SJSA1 (cell line): ENCODE measurements at places on chromosomes 12 and 14. TPM values are rescaled to one million over a fixed set of nuclear protein-coding genes. Genes with fewer than 3 reads are reported as not detected.

LYZ gene
- not detected in 2 replicates for total RNA-seq

CIDEB gene
- not detected in 2 replicates for total RNA-seq

KRT74 gene
- total RNA-seq = not detected in 2 replicates

RESF1 gene
- total RNA-seq = 16.3 and 21.0 TPM in 2 replicates

PTGR2 gene
- total RNA-seq = 2.9 and 3.9 TPM in 2 replicates

RAD9B gene
- total RNA-seq = 1.2 TPM in 1 of 2 replicates, not detected in the other

DNA sequence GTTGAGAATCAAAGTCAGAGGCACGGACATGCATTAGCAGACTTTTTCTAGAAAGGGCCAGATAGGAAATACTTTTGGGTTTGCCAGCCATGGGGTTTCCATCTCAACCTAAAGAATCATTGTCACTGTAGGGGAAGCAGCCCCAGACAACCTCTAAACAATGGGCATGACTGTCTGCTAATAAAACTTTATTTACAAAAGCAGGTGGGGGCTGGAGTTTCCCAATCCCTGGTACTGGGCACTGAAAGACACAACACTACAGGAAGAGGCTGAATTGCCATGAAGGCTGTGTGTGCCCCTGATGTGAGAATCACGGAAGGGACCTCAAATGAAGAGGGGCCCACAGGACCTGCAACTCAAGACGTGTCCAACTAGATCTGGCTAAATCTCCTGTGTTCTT lies 62.0 kb upstream of the GPR68 start:
- no peaks in the 10 kb centered on the region for H3K4me1 ChIP-seq
- no peaks in the 10 kb centered on the region for H3K27me3 ChIP-seq
- H3K27ac ChIP-seq = no peak overlapping the region
- no peaks in the 10 kb centered on the region for H3K36me3 ChIP-seq
- DNase-seq = no peak

DNA sequence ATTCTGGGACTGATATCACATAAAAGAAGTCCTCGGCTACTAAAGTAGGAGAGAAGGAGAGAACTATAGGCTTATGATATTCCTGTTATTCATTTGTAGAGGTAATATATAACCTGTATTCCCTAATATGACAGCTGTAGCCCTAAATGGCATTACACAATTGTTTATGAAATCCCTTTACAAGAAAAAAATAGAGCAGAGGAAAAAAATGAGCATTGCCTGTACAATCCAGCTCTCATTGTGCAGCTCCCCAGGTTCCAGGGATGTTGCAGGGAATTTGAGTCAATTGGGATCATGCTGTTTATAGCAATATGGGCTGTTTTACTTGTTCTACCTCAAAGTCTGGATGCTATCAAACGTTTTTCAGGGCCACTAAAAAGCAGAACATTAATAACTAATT lies 173.1 kb downstream of the APAF1 start:
- H3K4me1 ChIP-seq = peaks cover 11% of the 10 kb centered on the region
- H3K4me3 ChIP-seq = no peak overlapping the region
- no peaks in the 10 kb centered on the region for H3K27me3 ChIP-seq
- DNase-seq = no peak

DNA sequence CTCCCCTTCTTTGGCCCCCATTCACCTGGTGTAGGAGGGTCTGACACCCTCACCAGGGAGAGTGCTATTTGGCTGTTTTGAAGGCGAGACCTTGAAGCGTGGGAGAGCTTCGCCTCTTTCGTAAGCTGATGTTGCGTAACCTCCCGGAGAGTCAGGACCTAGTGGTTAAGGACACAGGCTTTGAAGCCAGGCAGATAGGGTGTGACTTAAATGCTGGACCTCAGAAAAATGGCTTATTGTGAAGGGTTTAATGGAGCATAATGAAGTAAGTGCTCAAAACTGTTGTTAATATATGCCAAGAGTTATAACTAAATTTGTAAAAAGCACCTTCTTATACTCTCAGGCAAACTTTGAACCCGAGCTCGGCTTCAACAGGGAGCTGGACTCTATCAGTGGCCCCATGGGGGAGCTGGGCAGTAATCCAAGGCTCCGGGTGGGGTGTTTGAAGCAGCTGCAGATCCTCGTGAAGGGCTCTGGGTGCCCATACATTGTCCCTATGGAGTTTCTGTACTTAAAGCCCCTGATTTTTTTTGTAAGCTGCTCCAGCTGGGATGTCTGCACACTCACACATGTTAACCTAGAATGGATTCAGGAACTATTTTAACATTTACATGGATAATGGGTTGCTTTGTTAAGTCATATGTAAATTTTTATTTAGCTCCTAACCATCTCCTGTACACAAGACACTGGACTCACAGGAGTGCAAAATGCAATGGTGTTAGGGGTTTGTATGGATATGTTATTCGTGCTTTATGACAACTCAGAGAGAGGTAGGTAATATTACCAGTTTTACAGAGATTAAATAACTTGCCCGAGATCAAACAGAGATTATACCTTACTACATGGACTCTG lies 26.0 kb downstream of the PPFIBP1 start:
- peak overlapping the region; percentile 95 for H3K27ac ChIP-seq
- no peaks in the 10 kb centered on the region for H3K36me3 ChIP-seq
- H3K27me3 ChIP-seq = no peaks in the 10 kb centered on the region
- peak; percentile 71 for DNase-seq

GRCh38 chr14:95220663-95221231 lies 63.4 kb upstream of the DICER1 start:
- no peaks in the 10 kb centered on the region for H3K27me3 ChIP-seq
- H3K27ac ChIP-seq = peak overlapping the region; percentile 38
- no peak overlapping the region for H3K4me3 ChIP-seq
- peaks cover 27% of the 10 kb centered on the region for H3K4me1 ChIP-seq
- no peaks in the 10 kb centered on the region for H3K36me3 ChIP-seq

DNA sequence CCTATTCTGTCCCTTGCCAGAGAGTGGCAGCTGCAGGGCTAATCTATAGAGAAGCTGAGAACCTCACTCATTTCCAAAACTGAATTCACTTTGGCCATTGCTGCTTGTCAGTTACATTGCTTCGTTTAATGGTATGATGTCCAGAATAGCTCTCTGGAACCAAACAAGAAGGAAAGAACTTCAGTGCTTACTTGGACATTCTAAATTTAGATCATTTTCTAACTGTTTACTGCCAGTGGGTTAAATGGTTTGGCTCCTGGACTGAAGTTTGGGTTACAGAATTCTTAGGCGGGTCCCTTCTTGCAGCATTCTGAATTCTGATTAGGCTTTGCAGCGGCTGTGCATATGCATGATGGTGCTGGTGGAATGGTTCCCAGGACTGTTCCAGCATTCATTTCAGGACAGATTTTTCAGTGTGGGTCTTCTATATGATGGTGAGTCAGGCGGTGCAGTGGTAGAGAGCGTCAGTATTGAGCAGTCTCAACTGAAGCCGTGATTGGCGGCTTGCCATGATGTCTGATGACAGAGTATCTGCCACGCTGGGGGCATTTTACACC lies 148.7 kb downstream of the DYRK2 start:
- H3K4me3 ChIP-seq = no peak overlapping the region
- peaks cover 6% of the 10 kb centered on the region; the same call in 1 of the 2 replicates for H3K4me1 ChIP-seq

- no peaks in the 10 kb centered on the region for H3K36me3 ChIP-seq
- no peaks in the 10 kb centered on the region for H3K4me1 ChIP-seq
- no peak overlapping the region for H3K27ac ChIP-seq
- DNase-seq = no peak
- H3K4me3 ChIP-seq = no peak overlapping the region
- no peaks in the 10 kb centered on the region for H3K27me3 ChIP-seq
Observed at GRCh38 chr12:25072906-25073650, 121.9 kb downstream of the DNAI7 start.

DNA sequence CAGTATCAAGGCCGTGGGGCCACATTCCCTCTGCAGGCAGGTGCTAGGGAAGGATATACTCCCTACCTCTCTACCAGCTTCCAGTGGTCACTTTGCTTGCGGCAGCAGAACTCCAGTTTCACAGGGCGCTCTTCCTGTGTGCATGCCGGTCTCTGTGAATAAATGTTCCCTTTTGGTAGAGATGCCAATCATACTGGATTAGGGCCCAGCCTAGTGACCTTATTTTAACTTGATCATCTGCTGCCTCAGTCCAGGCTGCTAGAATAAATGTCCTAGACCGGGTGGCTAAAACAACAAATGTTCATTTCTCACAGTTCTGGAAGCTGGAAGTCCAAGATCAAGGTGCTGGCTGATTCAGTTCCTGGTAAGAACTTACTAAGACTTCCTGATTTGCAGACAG lies 198.8 kb upstream of the TMEM132C start:
- DNase-seq = no peak
- no peak overlapping the region for H3K4me3 ChIP-seq
- H3K4me1 ChIP-seq = peaks cover 3% of the 10 kb centered on the region; the same call in 1 of the 2 replicates
- H3K27ac ChIP-seq = no peak overlapping the region
- no peaks in the 10 kb centered on the region for H3K36me3 ChIP-seq

- no peak overlapping the region for H3K4me3 ChIP-seq
- H3K27ac ChIP-seq = no peak overlapping the region
- no peaks in the 10 kb centered on the region for H3K27me3 ChIP-seq
- no peaks in the 10 kb centered on the region for H3K36me3 ChIP-seq
- no peaks in the 10 kb centered on the region for H3K4me1 ChIP-seq
- DNase-seq = no peak
Observed at GRCh38 chr12:20063116-20063515, 305.2 kb upstream of the PDE3A start.

DNA sequence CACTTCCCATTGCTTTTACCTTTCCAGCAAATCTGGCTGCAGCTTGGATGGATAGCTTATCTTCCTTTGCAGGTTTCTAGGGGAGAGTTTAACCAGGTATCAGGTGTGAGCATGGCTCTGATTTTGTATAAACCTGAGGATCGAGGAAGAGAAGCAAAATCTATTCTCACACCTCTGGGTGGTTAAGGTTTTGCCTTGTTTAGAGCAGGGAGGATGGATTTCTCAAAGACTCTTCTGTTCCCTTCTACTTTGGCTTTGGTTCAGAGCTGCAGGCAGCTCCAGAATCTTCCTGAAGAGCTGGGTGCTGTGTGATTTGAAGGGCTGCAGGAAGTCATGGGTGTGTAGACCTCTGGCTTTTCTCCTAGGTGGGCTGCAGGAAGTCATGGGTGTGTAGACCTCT lies 1.7 kb downstream of the JDP2 start:
- H3K27me3 ChIP-seq = no peaks in the 10 kb centered on the region
- no peak overlapping the region for H3K27ac ChIP-seq
- peak overlapping the region; percentile 71; the same call in 1 of the 2 replicates for H3K4me3 ChIP-seq
- H3K36me3 ChIP-seq = peaks cover 34% of the 10 kb centered on the region
- DNase-seq = no peak
- peaks cover 31% of the 10 kb centered on the region for H3K4me1 ChIP-seq

DNA sequence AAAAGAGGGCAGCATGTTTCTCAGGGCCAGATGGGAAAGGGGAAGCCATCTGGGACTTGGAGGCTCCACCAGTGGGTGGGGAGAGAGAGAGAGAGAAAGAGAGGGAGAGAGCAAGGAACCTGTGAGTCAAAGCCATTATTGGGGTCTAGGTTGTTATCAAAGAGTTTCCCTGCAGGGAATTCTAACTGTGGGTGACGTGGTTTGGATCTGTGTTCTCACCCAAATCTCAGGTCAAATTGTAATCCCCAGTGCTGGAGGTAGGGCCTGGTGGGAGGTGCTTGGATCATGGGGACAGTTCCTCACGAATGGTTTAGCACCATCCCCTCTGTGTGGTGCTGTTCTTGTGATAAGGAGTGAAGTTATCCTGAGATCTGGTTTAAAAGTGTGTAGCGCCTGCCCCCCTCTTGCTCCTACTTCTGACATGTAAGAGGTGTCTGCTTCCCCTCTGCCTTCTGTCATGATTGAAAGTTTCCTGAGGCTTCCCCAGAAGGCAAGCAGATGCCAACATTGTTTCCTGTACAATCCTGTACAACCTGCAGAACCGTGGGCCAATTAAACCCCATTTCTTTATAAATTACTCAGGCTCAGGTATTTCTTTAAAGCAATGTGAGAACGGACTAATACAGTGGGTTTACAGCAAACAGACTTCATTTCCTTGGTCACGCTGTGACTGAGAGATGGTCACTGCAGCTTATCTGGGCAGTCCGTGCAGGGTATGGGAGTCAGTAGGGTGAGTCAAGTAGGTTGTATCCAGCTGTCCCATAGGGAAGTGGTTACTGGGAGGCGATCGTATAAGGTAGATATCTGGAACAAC lies 52.4 kb downstream of the CCDC91 start:
- DNase-seq = no peak
- H3K4me1 ChIP-seq = no peaks in the 10 kb centered on the region
- no peaks in the 10 kb centered on the region for H3K36me3 ChIP-seq
- H3K27ac ChIP-seq = no peak overlapping the region
